Chondrocyte (in vitro differentiated cells): ENCODE measurements at places on chromosomes 1 and 21. TPM values are rescaled to one million over a fixed set of nuclear protein-coding genes. Genes with fewer than 3 reads are reported as not detected.

DNA sequence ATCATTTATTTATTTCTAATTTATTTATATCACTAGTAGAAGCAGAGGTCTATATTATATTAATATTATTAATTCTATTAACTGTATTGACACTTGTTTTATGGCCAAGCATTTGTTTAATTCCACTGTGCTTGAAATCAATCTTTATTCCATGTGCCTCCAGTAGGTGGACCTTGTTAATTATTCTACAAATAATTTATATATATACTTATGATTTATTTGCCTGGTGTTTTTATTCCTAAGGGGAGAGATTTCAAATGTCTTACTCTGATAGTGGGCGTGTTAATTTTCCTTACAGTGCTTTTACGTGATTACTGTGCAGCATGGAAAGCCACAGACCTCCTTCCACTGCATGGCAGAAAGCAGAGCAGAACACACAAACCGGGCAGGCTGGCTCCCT, 17.5 kb upstream of the OR6N2 start:
- no peak for DNase-seq

DNA sequence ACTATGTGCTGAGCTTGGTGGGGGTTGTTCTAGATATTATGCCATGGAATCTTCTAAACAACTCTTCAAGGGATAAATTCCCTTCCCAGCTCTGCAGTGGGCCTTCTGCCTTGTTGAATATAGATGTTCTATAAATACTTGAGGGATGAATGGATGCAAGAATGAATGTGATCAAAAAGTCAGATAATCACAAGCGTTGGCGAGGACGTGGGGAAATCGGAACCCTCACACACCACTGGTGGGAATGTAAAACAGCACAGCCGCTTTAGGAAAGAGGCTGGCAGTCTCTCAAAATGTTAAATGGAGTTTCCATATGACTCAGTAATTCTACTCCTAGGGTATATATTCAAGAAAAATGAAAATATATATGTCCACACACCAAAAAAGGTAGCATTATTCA, 19.0 kb downstream of the SDC3 start:
- no peak for DNase-seq

DNA sequence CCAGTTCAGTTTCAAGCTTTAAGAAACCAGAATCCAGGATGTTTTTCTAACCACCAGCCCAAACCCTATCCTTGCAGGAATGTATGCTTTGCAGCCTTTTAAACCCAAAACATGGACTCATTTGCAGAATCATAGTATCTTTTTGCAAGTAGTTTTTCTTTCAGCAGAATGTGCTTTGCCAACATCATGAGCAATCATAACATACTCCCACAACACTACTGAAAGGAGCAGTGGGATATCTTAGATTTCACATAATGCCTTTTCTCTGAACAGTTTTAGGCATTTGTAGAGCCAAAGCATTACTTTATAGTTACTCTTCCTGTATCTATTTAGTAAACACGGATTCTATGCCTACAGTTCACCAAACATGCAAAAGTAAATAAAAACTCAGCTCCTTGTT, 10.0 kb upstream of the SH2D2A start:
- DNase-seq, result no peak

- DNase-seq, result no peak
Measured at GRCh38 chr1:237507005-237507404, 383.7 kb downstream of the ZP4 start.

NCAM2 gene
- total RNA-seq, result 16.3 to 102 TPM (median 17.0 TPM) in 3 replicates

ANKRD35 gene
- not detected in 3 replicates for total RNA-seq
